ENCODE measurements at places on chromosomes 6 and 20. TPM values are rescaled to one million over a fixed set of nuclear protein-coding genes. Genes with fewer than 3 reads are reported as not detected.

DNA sequence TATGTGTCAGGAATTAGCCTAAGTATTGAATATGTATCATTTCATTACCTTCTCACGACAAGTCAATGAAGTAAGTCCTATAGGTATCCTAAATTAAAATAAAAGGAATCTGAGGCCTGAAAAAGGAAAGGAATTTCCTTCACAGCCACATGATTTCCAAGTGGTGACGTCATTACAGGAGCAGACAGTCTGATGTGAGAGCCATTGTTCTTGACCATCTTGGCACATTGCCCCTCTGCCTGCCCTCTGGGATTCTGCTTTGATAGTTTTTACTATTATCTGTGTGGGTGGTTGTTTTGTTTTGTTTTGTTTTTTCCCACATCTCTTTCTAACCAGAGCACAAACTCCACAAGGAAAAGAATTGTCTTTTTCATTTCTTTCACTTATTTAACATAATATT lies 219.8 kb upstream of the UFL1 start:
- H3K27ac ChIP-seq, result no peak overlapping the region
- DNase-seq, result no peak
- H3K4me3 ChIP-seq, result no peak overlapping the region

DNA sequence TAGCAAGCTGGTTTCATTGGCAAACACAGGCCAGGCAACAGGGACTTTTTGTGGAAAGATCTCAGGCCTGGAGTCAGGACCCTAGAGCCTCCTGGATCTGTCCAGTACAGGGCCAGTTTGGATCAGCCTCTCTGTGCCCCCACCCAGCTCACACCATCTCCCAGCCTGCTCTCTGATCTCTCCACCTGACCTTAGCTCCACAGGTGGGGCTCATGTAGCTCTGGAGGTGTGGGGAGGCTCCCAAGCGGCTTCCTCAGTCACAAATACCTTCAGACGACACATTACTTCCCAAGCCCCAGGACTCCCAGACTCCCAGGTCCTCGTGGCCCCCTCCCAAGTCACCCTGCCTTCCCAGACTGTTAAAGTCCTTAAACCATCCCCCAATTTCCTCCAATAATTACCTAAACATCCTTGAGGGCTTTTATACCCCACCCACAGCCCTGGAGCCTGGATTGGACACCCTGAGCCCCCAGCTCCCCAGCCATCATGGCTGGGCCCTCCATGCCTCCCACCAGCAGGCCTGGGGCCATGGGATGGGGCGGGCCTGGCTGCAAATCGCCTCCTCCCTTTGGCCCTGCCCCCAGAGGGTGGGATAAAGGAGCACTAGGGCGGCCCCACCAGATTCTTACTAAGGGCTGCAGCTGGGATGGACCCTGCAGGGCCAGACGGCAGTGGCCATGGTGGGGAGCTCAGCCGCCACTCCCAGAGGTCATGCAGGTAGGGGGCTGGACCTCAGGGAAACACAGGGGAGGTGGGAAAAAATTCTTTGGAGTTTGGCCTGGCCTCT lies 15.9 kb upstream of the FANCE start:
- peaks cover 13% of the 10 kb centered on the region for H3K4me1 ChIP-seq
- no peak for DNase-seq
- no peak overlapping the region for H3K4me3 ChIP-seq
- no peak overlapping the region for H3K27ac ChIP-seq

DNA sequence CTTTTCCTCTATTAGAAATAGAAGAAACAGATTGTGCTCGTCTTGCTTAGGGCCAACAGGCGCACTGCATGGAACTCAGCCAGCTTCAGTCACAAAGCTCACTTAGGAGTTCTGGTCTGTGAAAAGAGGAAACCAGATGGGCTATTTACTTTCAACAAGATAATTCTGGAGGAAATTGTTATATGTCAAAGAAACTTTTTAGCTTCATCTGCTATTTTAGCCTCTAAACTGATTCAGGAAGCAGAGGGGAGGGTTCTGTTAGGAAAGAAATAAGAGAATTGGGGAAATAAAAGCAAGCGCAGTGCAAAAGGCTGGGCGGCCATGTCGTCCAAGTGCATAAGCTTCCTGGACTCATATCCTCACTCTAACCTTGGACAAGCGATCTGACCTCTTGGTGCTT lies 21.3 kb downstream of the PRKN start:
- no peaks in the 10 kb centered on the region for H3K36me3 ChIP-seq
- DNase-seq, result peak; percentile 16
- no peaks in the 10 kb centered on the region for H3K4me1 ChIP-seq
- no peak overlapping the region for H3K27ac ChIP-seq
- H3K4me3 ChIP-seq, result no peak overlapping the region

TMEM170B gene
- 4.7 TPM for polyA plus RNA-seq

KCNQ5 gene
- 3.4 TPM for polyA plus RNA-seq

DNA sequence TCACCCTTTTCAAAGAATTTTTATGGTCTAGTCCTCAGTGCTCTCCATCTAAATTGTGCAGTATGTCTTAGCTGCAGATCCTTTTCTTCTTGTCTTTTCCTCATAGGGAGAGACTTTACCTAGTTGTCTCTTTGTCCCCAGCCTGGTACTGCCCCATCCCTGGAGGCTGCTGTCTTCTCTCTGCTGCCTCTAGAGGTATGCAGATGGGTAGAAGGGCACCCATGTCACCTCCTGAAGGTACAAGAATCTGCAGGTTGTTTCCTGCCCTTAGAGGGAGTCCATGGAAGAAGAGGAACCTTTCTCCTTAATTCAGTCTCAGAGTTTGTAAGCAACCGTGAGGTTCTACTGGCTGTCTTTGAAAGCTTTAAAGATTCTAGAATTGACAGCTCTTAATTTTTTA lies 39.1 kb downstream of the MCM8 start:
- H3K4me1 ChIP-seq, result no peaks in the 10 kb centered on the region
- H3K27ac ChIP-seq, result no peak overlapping the region
- peaks cover 19% of the 10 kb centered on the region for H3K36me3 ChIP-seq
- no peak overlapping the region for H3K4me3 ChIP-seq
- no peaks in the 10 kb centered on the region for H3K27me3 ChIP-seq

DNA sequence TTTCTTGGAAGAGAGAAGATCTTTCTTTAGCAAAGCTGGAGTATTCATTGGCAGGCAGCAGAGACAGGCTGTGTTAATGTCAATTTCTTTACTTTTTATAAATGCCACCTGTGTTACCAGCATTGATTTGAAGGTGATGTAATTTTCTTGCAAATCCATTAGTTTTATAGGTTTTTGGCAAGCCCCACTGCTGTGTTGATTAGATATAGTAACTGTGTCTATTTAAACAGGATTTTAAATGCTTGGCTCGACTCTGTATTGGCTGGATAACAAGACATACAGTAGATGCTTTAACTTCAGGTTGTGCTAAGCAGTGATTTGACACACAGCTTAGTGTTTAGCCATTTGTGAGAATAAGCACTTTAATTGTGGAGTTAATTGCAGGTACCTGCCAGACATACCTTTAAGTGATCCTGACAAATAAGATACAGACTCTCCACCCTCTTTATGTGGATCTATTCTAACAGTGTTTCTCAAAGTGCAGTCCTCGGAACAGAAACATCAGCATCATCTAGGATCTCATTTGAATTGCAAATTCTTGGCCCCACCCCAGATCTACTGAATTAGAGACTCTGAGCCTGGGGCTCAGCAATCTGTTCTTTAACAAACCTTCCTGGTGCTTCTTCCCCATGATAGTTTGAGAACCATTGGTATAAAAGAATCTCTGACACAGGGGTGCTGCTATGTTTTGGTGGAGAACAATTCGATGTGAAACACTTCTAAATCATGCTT lies 397.5 kb downstream of the HDGFL1 start:
- DNase-seq, result no peak
- H3K27ac ChIP-seq, result no peak overlapping the region
- H3K4me1 ChIP-seq, result no peaks in the 10 kb centered on the region
- H3K27me3 ChIP-seq, result no peaks in the 10 kb centered on the region

DNA sequence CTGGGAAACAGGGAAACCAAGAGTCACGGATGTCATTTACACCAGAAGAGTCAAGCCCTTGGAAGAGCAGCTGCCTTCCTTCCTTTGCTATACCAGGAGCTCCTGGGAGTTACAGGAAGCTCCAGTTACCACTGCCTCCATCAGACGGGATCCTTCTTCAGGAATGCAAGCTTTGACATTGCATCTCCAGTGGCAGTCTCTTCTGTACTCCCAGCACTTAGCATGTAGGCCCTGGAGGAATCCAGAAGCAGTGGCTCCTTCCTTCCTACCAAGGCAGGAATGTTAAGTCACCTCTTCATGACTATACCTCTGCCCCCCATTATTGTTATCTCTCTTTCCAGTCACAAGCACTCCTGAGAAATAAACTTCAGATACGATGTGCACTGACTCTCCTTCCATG lies 836.0 kb downstream of the MAFB start:
- no peaks in the 10 kb centered on the region for H3K4me1 ChIP-seq
- no peak for DNase-seq
- no peaks in the 10 kb centered on the region for H3K36me3 ChIP-seq
- no peak overlapping the region for H3K4me3 ChIP-seq

SUMO4 gene
- 0.52 TPM for polyA plus RNA-seq

DNA sequence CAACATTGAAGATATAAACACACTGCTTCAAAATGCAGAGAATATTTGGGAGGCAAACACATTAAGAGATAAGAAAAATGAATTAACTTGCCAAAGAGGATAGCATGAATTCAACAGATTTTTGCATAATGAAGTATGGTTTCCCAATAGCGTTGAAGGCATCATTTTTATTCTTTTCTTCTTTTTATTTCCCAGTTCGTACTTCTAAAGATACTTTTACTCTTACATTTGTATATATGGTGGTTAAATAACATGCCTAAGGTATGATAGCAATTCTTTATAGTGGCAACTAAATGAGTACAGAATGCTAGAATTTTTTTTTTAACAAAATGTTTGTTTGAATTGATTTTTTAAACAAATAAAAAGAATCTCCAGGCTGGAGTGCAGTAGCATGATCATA lies 473.4 kb upstream of the MARCKS start:
- no peak overlapping the region for H3K27ac ChIP-seq
- H3K4me1 ChIP-seq, result no peaks in the 10 kb centered on the region
- no peaks in the 10 kb centered on the region for H3K36me3 ChIP-seq
- no peak for DNase-seq
- no peak overlapping the region for H3K4me3 ChIP-seq
